Activated CD8-positive, alpha-beta memory T cell treated with anti-CD3 and anti-CD28 coated beads, Interleukin-2, amount 10 ng/mL, durations not matched to agents 7 days and 5 days (primary cell): ENCODE measurements at places on chromosomes 13 and 19. TPM values are rescaled to one million over a fixed set of nuclear protein-coding genes. Genes with fewer than 3 reads are reported as not detected.

KRTDAP gene
- total RNA-seq, result not detected

POLR1G gene
- total RNA-seq, result 8.9 TPM

KLK7 gene
- not detected for total RNA-seq

IGFL1 gene
- total RNA-seq, result not detected

SBK3 gene
- total RNA-seq, result not detected

CYP4F12 gene
- not detected for total RNA-seq

C19orf81 gene
- total RNA-seq, result 0.70 TPM

ZNF682 gene
- total RNA-seq, result 7.5 TPM

CD79A gene
- total RNA-seq, result 4.1 TPM

DNA sequence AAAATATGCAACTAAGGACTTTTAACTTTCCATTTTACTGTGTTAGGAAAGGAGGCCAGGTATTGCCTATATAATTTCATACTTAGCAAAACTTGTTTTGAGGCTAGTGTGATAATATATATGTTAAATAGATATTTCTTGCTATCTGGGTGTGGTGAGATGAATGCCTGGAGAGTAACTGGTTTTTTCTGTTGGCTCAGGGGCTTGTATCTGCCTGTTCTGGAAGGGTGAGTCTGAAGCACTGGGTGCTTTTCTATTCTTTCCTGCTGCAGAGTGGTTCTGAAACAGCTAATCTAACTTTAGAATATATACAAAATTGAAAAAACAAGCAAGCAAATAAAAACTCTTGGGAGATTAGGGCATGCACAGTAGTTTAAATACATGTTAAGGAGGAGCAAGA is 64.6 kb upstream of the MYCBP2 start:
- DNase-seq, result no peak
- H3K27me3 ChIP-seq, result no peaks in the 10 kb centered on the region

DNA sequence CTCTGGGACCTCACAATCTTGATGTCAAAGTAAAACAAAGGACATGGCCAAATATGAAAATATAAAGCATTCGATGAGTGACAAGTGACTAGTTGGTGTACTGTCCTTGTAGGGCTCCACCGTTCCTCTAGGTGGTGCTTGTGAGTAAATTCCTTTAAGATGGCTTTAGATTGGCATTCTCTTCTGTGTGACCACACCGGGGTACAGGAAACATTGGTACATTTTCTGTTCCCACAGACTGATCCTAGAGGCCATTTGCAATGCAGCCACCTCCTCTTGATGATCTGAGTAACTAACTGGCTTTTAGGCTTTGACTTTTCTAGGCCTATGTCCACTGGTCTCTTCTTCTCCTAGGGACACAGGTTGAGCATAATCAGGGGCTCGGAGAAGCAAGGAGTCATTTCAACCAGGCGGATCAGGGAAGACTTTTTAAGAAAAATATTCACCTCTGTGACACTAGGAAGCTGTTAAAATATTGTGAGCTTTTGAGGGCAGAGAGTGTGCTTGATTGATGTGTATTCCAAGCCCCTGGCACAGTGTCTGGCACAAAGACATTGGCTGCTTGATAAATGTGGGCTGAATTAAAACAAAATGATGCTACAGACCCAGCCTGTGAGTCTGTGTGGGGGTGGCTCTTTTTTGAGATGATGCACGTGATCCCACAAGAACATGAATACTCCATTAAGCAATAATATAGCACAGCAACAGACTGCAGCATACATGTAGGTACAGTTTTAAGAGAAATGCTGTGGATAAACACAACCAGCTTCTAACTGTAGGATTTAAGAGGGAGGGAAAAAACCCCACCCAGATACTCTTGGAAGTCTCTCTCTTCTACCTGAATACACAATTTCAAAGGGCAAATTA is 21.0 kb downstream of the EPSTI1 start:
- H3K4me1 ChIP-seq, result peaks cover 30% of the 10 kb centered on the region
- H3K36me3 ChIP-seq, result peaks cover 50% of the 10 kb centered on the region
- peak overlapping the region; percentile 62 for H3K27ac ChIP-seq
- no peak overlapping the region for H3K4me3 ChIP-seq

GRCh38 chr19:47740866-47741519 is 4.4 kb upstream of the NOP53 start:
- H3K36me3 ChIP-seq, result no peaks in the 10 kb centered on the region
- peaks cover 16% of the 10 kb centered on the region for H3K4me1 ChIP-seq
- H3K27me3 ChIP-seq, result no peaks in the 10 kb centered on the region
- DNase-seq, result no peak
- no peak overlapping the region for H3K27ac ChIP-seq
- no peak overlapping the region for H3K4me3 ChIP-seq

DNA sequence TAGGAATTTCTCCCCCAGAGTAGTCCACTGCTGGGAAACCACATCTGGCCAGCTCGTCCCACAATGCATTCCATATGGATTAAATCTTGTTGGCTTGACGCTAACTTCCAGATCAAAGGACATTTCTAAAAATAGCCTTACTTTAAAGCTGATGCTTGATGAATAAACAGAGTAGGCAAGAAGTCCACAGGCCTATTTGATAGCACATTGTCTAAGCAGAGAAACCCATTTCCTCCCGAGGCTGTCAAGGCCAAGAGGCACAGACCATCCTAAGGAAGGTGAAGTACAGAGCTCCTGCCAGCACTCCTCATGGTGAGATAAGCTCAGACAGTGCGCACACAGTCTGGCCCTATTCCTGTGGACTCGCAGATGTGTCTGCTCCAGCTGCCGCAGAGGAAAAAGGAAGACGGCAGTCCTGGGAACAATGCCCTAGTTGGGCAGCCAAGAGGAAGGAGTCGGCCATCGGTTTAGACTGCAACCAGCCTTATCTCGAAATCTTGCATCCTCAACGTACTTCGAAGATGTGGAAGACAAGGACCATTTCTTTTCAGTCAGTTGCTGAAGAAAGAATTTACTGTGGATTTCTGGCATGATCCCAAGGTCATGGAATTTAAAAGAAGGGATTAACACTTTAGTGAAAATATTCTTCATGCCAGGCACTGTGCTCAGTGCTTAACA is 156.8 kb downstream of the RGCC start:
- peaks cover 3% of the 10 kb centered on the region for H3K36me3 ChIP-seq
- H3K4me1 ChIP-seq, result no peaks in the 10 kb centered on the region
- no peaks in the 10 kb centered on the region for H3K27me3 ChIP-seq
- DNase-seq, result no peak
- H3K27ac ChIP-seq, result no peak overlapping the region

GRCh38 chr19:50430888-50431342 is 1.8 kb upstream of the MYBPC2 start:
- DNase-seq, result no peak
- peak overlapping the region; percentile 78 for H3K4me3 ChIP-seq
- H3K4me1 ChIP-seq, result peaks cover 9% of the 10 kb centered on the region

DNA sequence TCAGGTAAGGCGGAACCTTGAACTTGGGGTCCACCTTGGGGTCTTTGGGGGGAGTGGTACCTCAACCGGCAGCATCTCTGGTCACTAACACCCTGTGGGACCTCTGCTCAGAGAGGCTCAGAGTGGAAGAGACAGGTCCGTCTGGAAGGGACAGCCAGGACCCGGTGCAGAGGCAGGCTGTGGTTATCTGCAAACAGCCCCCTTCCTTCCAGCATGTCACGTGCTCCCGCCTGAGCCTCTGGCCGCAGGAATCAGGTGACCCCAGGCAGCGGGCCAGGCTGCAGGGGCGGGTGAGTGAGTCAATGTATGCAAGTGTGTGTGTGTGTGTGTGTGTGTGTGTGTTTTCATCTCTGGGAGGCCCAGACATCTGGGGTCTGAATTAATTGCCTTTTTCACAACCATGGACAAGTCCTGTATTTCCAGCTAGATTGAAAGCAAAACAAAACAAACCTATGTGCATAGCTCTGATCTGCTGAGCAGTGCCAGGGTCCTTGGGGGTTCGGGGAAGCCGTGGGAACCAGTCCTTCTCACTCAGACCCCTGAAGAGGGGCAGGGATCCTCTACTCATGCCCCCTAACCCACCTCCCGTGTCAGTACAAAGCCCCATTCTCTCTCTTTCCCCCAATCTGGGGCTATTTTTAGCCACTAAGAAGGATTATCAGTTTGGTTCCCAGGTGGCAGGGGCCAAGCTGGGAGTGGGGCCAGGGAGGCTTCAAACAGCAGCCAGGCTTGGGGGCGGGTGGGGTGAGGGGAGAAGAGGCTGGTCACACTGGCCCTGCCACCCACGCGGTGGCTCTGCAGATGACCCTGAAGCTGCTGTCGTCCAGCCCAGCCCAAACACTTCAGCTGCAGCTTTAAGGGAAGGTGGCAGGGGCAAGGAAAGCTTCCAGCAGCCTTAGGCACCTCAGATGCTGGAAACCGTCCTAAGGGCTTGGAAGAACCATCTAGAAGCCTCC is 31.4 kb downstream of the CERS4 start:
- H3K27me3 ChIP-seq, result no peaks in the 10 kb centered on the region
- H3K36me3 ChIP-seq, result peaks cover 39% of the 10 kb centered on the region
- H3K27ac ChIP-seq, result peak overlapping the region; percentile 85
- peaks cover 18% of the 10 kb centered on the region for H3K4me1 ChIP-seq
- H3K4me3 ChIP-seq, result peak overlapping the region; percentile 33

DNA sequence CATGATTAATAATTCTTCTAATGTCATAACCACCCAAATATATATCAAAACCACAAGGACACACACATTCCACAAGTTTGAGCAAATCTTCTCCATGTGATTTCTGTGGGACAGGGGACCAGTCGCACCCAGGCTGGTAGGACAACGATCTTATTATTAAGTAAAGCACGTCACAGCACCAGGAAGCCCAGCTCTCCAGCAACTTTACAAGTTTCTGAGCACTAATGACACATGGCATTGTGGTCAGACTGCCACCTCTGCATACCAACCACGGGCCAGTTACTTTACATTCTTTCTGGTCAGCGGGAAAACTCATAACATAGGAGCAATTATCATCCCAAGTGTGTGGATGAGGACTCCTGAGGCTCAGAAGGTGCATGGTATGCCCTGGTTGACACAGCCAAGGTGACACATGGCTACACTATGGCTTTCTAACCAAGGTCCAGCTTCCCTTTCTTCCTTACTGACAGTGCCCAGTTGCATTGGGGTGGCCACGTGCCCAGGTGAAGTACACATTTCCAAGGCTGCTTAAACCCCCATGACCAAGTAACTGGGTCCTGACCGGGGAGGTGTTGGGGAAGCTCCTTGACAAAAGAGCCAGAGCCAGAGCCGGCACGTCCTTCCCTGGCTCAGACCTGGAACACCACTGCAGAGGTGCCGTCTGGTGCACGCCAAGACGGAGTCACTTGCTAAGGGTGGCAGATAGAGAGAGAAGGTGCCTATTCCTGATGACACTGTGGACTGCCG is 27.4 kb downstream of the LATS2 start:
- DNase-seq, result no peak
- no peak overlapping the region for H3K27ac ChIP-seq
- peaks cover 6% of the 10 kb centered on the region for H3K27me3 ChIP-seq

- peaks cover 18% of the 10 kb centered on the region for H3K4me1 ChIP-seq
- H3K27me3 ChIP-seq, result no peaks in the 10 kb centered on the region
- no peak overlapping the region for H3K27ac ChIP-seq
Measured at GRCh38 chr13:43095771-43096719, 72.7 kb downstream of the DNAJC15 start.

- H3K4me1 ChIP-seq, result peaks cover 81% of the 10 kb centered on the region
- H3K36me3 ChIP-seq, result peaks cover 70% of the 10 kb centered on the region
- H3K27ac ChIP-seq, result no peak overlapping the region
- no peaks in the 10 kb centered on the region for H3K27me3 ChIP-seq
Measured at GRCh38 chr13:27257648-27258253, 6.4 kb downstream of the RPL21 start.

DNA sequence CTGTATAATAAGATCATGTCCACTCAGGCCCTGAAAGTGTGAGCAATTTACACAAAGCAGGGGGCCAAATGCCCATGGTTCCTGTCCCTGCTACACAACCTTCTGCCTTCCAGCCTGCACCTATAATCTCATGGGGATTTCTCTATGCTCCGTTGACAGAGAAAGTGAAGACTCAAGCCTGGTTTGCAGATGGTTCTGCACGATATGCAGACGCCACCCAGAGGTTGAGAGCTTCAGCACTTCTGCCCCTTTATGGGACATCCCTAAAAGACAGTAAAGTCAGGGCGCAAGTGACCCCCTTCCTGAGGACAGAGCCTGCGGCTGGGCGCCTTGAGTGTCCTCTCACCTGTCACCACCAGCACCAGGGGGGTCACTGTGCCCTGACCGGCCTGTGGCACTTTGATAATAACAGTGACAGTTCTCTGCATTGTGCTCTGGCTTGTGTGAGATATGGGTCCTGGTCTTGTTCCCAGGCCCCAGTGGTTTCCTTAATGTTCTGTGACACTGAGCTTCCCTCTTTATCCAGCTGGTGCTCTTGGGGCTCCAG is 15.1 kb downstream of the LILRA5 start:
- no peaks in the 10 kb centered on the region for H3K4me1 ChIP-seq
- peaks cover 13% of the 10 kb centered on the region for H3K27me3 ChIP-seq
- H3K4me3 ChIP-seq, result no peak overlapping the region
- H3K27ac ChIP-seq, result no peak overlapping the region
- H3K36me3 ChIP-seq, result no peaks in the 10 kb centered on the region

DNA sequence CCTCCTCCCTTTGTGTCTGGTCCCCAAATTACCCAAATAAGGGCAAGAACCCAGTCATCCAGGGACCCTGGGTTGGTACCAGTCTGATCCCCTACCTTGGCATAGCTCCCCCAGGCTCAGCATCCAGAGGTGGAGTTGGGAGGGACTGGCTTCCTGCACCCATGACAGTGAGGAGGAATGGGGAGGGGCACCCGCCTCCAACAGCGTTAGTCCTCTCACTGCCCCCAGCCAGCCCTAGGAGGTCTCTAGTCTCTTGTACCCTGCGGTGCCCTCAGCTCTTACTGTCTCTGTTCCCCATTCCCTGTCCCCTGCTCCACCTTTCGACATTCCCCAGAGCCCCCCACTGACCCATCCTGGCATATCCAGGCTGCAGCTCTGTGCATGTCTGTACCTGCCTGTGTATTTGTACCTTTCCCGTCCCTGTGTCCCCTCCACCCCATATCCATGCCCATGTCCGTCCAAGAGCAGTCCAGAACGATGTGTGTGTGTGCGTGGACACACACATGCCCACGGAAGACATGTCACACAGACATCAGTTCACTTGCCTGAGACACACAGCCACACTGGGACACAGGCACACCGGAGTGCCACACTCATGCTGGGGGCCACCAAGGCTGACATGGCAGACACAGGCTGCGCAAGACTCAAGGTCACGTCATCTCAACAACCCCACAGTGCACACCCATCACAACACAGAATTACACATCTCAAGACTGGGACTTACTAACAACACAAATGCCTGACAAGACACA is 17.8 kb downstream of the ERFL start:
- peak overlapping the region; percentile 0 for H3K27ac ChIP-seq
- H3K4me3 ChIP-seq, result no peak overlapping the region
- peaks cover 12% of the 10 kb centered on the region for H3K36me3 ChIP-seq

- DNase-seq, result no peak
- no peaks in the 10 kb centered on the region for H3K36me3 ChIP-seq
- H3K27me3 ChIP-seq, result no peaks in the 10 kb centered on the region
Measured at GRCh38 chr13:40446365-40446764, 220.1 kb downstream of the FOXO1 start.

- no peak within 1 kb of the TSS for H3K4me3 ChIP-seq
- H3K27ac ChIP-seq, result no peak within 1 kb of the TSS
Measured at GRCh38 chr19:53962887-53963431, at the start of gene CACNG8. Gene CACNG8, plus strand, starts transcription at chr19:53962937.

GRCh38 chr19:34184880-34185491 is 12.7 kb downstream of the LSM14A start:
- H3K36me3 ChIP-seq, result peaks cover 35% of the 10 kb centered on the region
- H3K4me3 ChIP-seq, result no peak overlapping the region
- DNase-seq, result no peak
- H3K4me1 ChIP-seq, result peaks cover 58% of the 10 kb centered on the region

GRCh38 chr19:9296336-9296735 is 13.3 kb downstream of the ZNF699 start:
- H3K27me3 ChIP-seq, result no peaks in the 10 kb centered on the region
- peaks cover 85% of the 10 kb centered on the region for H3K36me3 ChIP-seq
- no peak overlapping the region for H3K4me3 ChIP-seq
